Left cardiac atrium (tissue), 4 donors: ENCODE measurements at places on chromosomes 13 and 19.

- no peak for DNase-seq
Observed at GRCh38 chr19:30310602-30311263, 61.5 kb upstream of the ZNF536 start.

DNA sequence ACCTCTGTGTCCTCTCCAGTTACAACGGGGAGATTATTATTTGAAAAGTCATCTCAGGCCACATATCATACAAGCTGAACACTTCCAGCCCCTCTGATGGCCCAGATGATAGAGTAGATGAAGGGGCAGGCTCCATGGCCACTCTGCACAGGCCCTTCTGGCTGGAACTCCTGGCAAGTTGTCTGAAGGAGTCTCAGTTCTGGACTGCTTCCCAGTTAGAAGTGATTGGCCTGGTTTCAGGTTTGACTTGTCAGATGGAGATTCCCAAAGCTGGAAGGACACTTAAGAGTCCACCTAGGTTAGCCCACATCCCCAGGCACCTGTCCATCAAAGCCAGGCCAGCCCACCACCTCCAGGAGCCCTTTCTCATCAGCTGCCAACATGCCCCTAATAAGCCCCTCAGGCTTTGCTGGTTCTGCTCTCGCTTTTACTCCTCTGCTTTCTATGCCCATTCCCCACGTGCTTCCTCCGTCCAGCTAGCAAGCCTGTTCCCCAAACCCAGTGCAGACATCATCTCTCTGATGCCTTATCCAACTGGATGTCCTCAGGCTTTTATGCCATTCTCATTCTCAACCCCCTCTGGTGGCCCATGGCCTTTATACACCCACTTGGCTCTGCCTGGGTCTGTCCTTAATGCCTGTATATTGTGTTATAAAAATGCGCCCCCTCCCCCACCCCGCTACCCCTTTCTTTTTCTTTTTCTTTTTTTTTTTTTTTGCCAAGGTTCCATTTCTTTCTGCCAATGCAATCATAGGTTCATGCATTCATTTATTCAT, 56.5 kb downstream of the HSPH1 start:
- DNase-seq = no peak

DNA sequence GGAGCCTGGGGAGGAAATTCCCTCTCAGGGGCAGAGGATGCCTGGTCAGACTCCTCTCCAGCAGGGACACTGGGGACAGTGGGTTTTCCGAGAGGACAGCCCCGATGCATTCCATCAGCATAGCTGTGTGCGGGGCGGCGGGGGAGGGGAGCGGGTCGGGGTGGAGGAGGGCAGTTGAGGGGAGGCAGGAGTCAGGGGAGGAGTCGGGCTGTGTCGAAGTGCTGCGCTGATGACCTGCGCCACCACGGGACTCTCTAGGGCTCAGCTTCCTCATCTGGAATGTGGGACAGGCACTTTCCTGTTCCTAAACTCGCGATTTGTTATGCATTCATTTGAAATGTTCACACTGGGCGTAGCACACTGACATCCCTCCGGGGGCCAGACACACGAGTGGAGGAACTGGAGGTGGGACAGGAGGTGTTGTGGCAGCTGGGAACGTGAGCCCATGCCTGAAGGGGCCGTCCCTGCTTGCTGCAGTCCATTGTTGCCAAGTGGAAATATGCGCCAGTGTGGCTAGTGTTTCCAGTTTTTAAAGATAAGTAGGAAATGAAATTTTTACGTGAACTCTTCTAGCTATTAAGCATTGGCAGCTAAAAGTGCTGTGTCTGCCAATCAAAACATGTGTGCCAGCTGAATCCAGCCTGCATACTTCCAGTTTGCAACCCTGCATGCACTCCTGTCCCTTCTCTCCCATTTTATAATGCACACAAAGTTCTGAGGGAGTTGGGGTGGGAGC, 43.3 kb downstream of the FLT1 start:
- no peak for DNase-seq

- no peak for DNase-seq
Observed at GRCh38 chr13:33244907-33245287, 40.7 kb downstream of the STARD13 start.

- no peak for DNase-seq
Observed at GRCh38 chr13:103656311-103656710, 590.1 kb upstream of the SLC10A2 start.

GRCh38 chr13:113577881-113578435, 6.6 kb upstream of the TFDP1 start:
- DNase-seq = no peak

DNA sequence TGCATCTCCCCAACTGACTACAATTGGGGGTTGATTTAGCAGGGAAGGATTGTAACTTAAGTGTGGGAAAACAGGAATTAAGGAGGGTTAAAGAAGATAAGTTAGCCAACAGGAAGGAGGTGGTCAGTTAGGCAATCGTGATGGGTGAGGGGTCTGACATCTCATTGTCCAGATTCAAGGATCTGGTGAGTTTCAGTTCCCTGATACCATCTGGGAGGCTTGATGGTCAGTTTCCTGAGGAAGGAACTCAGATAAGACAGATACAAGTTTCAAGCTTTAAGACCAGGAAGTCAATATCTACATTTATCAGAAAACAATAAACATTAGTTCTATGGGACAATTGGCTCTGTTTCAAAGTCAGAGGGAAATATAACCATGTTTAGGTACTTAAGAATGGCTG, 601.8 kb downstream of the SLITRK6 start:
- DNase-seq = no peak

- no peak for DNase-seq
Observed at GRCh38 chr19:37725181-37725580, 5.6 kb upstream of the ZNF607 start.

GRCh38 chr13:42728507-42729180, 52.7 kb upstream of the FAM216B start:
- DNase-seq = no peak

GRCh38 chr13:79727086-79727485, 246.1 kb downstream of the NDFIP2 start:
- DNase-seq = no peak

- DNase-seq = no peak
Observed at GRCh38 chr13:79267560-79267959, 138.5 kb downstream of the RBM26 start.

DNA sequence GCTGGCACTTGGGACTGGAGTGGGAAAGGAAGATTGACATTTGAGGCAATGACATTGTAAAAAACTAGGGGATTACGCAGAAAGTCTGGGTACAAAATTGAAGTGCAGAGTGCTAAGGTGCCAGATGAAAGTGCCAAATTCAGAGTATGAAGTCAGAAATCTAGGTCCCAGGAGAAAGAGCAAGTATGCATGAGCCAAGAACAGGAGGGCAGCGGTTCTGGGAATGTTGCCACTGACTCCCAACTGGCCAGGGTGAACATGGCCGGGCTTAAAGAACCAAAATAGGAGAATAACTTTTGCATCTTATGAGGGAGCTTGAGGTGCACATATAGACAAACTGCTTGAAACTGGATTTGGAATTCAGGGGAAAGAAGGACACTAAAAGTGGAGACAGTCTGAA, 495.8 kb upstream of the KLF12 start:
- DNase-seq = no peak

DNA sequence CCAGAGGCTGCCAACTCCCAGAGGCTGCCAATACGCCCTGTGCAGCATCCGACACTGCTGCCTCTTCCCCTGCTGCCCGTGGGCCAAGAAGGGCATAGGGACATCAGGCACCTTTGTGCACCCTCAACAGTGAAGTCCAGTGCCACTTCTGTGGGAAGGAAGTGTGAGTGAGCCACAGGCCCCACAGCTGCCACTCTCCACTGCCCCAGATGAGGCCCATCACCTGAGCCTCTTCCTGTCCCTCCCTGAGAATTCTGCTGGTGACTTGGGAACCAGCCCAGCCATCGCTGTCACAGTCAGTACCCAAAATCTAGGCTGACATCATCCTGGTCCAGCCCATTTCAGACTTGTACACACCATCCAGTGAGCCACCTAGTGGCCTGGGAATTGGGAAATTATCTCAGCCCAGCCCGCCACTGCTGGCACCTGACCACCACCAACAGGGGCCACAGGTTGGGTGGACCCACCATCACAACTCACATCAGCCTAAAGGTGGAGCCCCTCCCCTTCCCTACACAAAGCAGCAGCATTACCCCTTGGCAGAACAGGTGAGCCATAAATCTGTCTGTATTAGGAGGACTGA, 733.9 kb upstream of the KLHL1 start:
- no peak for DNase-seq

- DNase-seq = no peak
Observed at GRCh38 chr19:49599378-49600295, 8.7 kb downstream of the PRR12 start.

DNA sequence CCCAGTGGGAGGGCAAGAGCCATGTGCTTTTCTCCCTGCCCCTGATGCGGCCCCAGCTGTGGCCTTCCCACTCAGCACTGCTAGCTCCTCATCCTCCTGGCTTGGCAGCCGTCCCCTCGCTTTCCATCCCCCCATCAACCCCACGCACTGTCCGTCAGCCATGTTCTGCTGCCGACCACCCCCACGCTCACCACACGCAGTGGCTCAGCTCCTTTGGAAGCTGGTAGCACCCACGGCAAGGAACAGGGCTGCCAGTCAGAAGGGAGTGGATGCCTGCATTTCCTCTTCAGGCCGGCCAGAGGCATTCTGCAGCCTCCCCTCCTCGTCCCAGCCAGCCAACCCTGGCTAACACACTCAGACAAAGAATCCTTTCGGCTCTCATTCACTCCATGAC, 6.3 kb downstream of the CALM3 start:
- DNase-seq = peak; percentile 26

- DNase-seq = no peak
Observed at GRCh38 chr19:42928896-42929295, 8.1 kb downstream of the PSG7 start.

DNA sequence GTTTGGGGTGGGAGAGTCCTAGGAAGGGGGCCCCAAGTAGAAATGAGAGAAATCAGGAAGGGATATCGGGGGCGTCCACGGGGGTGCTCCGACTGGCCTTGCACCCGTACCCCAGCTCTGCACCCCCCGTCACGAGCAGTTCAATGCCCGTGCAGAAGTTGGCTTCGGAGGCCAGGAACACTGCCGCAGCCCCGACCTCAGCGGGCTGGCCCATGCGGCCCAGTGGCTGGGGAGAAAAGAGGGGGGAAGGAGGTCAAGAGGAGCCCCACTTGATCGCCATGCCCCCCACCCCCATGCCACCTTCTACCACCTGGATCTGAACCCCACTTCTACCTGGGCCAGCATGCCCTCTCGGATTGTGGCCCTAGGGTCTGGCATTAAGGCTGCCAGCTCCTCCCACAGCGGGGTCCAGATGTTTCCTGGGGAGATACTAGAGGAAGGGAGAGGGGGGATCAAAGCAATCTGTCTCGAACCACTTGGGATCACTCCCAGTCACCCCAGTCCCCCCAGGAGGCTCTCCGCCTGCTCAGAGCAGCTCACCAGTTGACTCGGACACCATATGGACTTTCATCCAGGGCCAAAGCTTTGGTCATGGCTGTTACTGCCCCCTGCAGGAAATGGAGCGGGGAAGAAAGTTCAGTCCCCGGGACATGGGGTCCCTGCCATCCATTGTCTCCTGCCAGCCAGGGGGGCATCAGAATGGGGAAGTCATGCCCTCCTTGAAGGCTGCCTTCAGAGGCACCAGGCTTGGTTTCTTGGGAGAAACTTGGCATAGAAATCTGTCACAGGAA, 2.5 kb upstream of the BCAT2 start:
- DNase-seq = no peak

GRCh38 chr13:113604186-113604585, 19.6 kb downstream of the TFDP1 start:
- no peak for DNase-seq

GRCh38 chr13:51769455-51770127, 34.4 kb downstream of the DHRS12 start:
- DNase-seq = peak; percentile 72

DNA sequence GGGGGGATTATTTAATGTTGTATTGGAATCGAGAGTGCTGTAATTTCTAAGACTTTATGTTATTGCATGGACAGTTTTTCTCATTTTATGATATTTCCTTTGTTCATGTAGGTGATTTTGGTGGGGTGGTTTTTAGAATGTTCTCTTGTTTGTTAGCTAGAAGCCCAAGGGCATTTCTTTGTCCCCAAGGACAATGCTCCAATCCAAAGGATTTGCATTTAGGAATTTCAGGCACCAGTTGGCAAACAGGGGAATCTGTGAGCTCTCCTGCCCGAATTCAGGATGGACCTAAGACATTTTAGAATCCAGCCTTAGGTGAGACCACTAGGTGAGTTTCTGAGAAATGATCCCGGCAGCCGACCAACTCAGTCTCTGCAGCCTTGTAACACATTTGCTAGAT, 324.9 kb downstream of the KCNRG start:
- DNase-seq = no peak

- no peak for DNase-seq
Observed at GRCh38 chr13:73250061-73250460, 191.3 kb downstream of the KLF5 start.

DNA sequence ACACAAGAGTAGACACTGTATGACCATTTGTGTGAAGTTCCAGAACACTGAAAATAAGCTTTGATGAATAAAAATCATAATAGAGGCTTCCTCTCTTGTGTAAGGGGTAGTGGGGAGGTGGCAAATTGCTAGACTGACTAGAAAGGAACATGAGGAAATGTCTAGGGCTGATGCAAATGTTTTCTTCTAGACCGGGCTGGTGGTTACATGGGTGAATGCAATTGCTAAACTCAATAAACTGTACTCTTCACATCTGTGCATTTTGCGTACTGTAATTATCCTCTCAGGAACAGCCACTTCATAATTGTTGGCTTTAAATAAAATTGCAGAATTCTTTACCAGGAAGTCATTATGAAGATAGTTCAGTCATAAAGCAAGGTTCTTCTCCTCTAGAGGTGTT, 5.2 kb upstream of the KBTBD7 start:
- DNase-seq = no peak

- no peak for DNase-seq
Observed at GRCh38 chr19:28943651-28944050, 269.3 kb downstream of the UQCRFS1 start.
